PC-3 (cell line): ENCODE measurements at places on chromosomes 6 and 20.

- DNase-seq = no peak
Measured at GRCh38 chr6:159126590-159126989, 42.6 kb upstream of the FNDC1 start.

- no peak for DNase-seq
Measured at GRCh38 chr6:108825326-108825725, 22.9 kb upstream of the ARMC2 start.

DNA sequence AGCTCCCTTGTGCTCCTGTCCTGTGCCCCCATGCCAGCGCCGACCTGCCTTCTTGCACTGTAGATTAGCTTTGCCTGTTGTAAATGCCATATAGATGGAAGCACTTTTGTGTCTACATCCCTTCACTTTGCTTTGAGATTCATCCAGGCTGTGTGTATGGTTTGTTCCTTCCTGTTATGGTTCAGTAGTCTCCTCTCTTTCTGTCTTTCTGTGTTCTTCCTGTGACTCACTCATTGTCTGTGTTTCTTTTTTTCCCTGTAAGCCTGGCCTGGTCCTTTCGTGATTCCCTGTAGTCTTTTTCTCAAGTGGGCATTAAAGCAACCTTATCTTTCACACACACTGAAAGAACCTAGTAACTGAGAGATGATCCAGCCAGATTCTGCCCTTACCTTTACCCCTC, 66.6 kb downstream of the JARID2 start:
- peak; percentile 42 for DNase-seq

GRCh38 chr20:62522748-62523396, 47.1 kb upstream of the GATA5 start:
- no peak for DNase-seq

DNA sequence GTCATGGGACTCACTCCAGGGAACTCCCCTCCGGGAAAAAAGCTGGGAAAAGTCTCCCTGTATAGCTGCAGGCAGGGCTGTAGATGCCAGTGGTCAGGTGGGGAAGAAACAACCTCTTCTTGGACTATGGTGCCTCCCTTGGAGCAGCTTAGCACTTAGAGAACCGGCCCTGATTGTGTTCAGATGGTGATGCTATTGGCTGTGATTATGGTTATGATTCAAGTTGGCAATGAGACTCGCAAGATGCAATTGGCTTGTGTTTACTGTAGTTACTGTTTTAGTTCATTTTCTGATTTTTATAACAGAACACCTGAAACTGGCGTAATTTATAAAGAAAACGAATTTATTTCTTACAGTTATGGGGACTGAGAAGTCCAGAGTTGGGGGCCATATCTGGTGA, 314.7 kb upstream of the RNF24 start:
- no peak for DNase-seq

GRCh38 chr6:134379076-134379475, 61.2 kb upstream of the SGK1 start:
- peak; percentile 87 for DNase-seq

GRCh38 chr6:85402071-85402470, 47.8 kb upstream of the NT5E start:
- DNase-seq = no peak

GRCh38 chr20:47280228-47280627, 76.3 kb downstream of the ZMYND8 start:
- DNase-seq = no peak

- no peak for DNase-seq
Measured at GRCh38 chr6:141491684-141492083, 641.0 kb upstream of the GJE1 start.
